Stimulated activated CD8-positive, alpha-beta memory T cell treated with anti-CD3 and anti-CD28 coated beads, Interleukin-7, amount 100 ng/mL, for 4 hours (primary cell): ENCODE measurements at places on chromosomes 5 and 9.

DNA sequence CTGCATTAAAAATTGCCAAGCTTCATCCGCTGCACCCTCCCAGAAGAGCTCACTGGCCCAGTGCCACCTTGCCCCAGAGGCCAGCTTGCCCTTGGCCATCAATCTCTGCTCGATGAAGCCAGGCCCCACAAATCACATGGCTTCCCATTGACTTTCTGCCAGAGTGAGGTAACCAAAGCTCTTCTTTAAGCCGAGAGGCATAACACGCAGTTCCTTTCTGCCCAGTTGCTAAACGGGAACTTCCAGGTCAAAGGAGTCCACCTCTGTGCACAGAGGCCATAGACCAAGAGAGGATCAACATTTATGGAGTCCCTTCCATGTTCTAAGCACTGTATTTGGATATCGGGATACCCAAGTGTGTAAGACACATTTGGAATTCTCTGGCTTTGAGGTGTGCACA, 208.8 kb downstream of the KIF4B start:
- DNase-seq: no peak

DNA sequence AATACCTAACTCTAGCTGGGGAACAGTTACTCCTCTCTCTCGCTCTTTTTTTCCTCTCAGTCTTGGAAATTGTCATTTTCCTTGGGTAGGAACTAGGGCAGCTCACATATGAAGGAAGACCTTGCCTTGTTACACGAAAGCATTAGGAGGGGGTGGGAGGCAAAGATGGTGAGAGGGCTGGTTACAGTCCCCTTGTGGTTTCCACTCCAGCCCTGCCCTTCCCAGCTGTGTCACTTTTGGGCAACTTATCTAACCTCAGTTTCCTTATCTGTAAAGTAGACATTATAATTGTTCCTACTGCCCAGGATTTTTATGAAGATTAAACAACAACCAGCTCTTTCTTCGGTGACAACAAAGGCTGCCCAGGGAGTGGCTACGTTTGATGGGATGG, 196.2 kb upstream of the CLINT1 start:
- no peak for DNase-seq

DNA sequence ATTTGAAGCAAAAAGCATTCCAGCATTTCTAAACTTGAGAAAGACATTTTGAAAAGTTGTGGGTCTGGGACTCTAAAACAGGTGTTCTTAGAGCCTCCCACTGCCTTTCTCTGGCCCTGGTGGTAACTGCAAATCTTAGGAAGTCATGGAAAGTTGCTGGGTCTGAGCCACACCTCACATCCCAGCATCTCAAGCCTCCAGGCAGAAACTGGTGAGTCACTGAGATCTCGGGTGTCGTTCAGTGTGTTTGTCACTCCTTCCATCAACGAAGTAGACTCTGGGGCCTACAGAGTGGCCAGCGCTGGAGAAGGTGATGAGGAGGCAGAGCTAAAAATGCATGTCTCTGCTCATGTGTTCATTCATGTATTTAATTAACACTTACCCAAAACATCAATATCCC, 59.6 kb upstream of the C5orf58 start:
- DNase-seq: no peak

DNA sequence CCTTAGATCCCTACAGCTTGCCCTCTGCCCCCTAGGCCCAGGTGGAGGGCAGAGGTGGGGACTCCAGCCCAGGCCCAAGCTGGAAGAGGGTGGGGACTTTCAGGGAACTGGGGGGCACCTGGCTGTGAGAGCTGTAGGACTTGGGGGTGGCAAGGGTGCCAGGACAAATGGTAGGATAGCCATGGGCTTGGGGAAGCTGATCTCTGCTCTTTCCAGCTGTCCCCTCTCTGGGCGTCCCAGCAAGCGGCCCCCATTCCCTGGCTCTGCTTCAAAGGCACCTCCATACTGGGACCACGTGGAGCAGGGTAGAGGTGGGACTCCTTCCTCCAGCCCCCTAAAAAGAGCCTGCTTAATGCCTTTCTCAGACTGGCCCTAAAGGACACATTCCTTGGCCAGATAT, 385 bp downstream of the LTC4S start:
- no peak for DNase-seq

GRCh38 chr5:115396081-115396480, 99.6 kb upstream of the CCDC112 start:
- no peak for DNase-seq

DNA sequence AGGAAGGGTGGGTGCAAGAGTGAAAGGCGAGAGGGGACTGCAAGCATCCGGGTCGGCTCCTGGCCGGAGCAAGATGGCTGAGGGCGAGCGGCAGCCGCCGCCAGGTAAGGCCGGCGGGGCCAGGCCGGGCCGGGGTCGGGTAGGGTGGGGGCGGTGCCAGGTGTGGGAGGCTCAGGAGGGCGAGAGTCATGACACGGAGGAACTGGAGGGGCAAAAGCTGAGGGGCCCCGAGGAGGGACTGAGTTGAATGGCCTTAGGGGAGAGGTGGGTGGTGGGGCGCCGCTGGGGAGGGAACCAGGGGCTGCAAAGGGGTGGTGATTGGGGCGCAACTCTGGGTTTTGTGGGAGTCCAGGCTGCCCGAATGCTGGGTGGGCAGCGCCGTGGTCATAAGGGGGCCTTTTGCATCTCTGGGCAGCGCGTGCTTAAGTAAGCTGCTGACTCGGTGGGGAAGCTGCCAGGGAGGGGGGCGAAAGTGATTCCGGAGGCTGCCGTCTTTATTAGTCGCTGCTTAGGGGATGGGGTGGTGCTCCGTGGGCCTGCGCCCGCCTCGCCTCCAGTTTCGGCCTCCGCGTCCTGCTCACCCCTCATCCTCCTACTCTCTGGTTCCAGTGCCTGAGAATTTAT, 425 bp downstream of the PTPA start:
- no peak for DNase-seq

DNA sequence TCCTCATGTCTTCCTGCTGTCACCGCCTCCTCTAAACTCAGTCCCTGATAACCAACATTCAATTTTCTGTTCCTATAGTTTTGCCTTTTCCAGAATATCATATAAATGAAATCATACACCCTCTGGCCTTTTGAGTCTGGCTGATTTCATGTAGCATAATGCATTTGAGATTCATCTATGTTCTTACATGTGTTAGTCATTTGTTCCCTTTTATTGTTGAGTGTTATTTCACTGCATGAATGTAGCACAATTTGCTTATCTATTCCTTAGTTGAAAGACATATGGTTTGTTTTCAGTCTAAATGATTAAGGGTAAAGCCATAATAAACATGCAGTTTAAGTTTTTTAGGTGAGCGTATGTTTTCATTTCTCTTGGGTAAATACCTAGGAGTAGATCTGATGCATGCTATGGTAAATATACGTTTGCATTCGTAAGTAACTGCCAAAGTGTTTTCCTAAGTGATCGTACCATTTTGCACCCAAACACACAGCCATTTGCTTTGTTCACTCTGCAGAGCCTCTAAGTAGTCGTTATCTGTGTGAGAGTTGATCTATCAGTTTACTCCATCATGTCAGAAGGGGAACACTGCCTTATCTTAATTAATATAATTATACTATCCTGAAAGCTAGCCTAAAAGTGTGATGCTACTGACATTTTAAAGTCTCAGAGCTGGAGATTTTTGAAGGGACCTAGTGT, 460.8 kb downstream of the DMAC1 start:
- no peak for DNase-seq

DNA sequence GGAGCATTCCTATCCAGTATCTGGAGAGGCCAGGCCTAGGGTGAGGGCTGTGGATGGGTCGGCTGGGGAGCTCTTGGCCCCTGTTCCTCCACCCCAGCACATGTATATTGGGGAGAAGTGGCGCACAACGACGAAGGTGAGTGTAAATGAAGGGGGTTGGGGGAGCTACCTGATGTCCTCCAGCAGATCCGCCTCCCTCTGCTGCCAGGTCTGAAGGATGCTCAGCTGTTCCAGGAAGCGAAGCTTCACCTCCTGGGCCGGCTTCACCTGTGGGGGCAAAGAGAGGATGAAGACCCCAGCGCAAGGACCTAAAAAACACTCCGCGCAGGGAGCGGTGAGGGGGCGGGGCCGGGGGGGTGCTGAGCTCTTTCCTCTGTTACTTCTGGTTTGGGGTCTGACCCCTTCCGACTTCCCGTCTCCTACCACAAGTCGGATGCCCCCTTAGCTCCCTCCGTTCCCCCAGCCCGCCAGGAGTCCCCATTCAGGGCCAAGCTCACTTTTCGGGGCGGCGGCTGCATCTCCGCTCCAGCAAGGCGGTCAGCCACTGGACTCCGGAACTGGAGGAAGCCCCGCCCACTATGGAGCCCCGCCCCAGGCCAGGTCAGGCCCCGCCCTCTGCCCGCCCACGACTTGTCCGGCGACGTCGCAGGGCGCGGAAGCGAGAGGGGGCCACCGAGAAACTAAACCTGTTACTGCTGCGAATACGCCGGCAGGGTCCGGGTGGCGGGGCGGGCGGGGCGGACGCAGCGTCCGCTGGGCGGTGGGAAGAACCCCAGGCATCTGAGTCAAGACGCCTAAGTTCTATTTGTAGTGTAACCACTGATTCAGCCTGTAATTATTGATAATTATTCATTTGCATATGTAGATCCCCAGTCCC, at the start of gene FCHSD1:
Gene FCHSD1, minus strand, starts transcription at position 568 of the 877 bp plus-strand sequence. Its CDS starts 50 bp downstream, at position 518.
- peak; percentile 66 for DNase-seq

- DNase-seq: no peak
Observed at GRCh38 chr5:59479086-59479485, 414.4 kb downstream of the PDE4D start.

DNA sequence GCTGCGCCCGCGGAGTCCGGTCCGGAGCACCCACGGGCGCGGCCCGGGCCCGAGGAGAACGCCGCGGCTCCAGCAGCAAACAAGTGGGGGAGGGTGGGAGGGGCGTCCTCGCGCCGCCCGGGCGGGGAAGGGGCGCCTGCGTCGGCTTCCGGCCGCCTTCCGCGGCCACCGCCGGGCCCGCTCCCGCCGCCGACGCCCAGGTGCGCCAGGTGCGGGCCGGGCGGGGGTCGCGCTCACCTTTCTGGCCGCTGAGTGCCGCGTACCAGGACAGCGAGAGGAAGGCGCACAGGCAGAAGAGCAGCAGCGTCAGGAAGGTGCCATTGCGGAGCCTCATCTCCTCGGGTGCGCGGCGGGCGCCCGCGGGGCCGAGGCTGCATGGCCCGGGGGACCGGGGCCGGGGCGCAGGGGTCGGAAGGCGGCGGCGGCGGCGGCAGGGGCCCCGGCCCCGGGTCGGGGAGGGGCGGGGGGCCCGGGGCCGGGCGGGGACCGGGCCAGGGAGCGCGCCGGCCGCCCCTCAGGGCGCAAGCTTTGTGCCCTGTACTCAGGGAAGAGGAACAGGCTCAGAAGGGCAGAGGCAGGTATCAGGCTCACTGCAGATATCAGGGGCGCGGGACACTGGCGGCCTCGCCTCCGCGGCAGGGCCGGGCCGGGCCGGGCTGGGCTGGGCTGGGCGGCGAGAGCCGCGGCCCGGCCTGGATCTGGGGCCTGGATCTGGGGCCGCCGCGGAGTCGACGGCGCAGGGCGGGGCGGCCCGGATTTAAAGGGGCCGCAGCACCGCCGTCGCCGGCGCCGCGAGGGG, at the start of gene MGAT4B:
Gene MGAT4B, minus strand, starts transcription at position 617 of the 799 bp plus-strand sequence. Its CDS starts 283 bp downstream, at position 334.
- DNase-seq: no peak

GRCh38 chr9:75873712-75874111, 16.8 kb upstream of the PCSK5 start:
- DNase-seq: no peak

DNA sequence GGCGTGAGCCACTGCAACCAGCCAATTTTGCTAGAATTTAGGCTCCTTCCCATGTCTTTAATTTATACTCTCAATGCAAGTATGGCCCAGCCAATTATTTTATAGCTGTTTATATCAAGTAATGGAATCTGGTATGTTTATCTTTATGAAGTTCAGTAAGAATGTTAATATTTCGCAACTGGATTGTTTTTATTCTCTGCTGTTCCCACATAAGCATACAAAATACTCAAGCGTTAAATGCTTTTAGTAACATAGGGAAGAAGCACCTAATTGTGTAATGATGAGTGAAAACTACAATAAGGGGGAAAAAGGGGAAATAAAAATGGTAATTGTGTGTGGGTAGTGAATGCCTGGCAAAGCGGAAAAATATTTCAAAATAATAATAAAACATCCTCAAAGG, 21.3 kb downstream of the PWWP2A start:
- no peak for DNase-seq

DNA sequence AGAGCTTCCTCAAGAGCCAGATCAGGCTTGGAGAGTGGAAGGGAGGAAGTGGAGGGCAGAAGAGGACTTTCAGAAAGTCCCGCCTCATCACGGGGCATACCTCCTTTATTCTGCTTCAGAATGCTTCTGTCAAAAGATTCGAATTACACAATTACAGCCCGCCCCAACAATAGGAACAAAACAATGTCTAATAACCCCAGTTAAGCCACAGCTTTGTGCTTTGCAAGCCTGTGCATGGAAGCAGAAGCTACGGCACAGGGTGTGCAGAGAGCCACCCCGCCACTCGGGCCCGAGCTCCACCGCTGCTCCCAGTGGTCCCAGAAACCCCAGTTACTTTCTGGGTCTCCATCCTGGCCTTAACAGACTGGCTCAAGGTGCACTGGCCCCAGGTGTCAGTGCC, 23.5 kb downstream of the HNRNPH1 start:
- DNase-seq: no peak

- DNase-seq: no peak
Observed at GRCh38 chr9:86669422-86669821, 277.9 kb downstream of the GAS1 start.

DNA sequence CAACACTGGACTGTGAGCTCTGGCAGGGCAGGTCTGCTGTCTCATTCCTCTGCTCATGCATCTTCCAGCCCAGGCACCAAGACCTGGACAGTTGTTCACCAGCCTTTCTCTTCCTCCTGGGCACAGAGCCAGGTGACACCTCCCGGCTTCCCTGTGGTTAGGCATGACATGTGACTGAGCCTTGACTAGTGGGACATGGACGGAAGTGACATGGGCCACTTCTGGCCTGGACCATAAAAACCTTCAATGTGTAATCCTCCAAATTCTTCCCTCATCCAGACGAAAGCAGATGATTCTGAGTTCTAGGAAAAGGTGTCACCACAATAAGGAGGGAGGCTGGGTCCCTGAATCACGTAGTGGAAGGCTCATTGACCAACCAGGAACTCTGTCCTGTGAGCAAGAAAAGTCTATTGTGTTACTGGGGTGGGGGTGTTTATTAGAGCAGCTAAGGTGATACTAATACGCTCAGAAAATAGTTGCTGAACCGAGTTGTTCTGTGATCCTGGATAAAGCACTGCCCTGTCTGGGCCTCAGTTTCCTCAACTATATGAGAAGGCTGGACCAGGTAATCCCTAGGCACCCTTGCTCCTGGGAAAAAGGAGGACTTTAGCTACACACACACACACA, 26.6 kb upstream of the CRB2 start:
- DNase-seq: no peak

DNA sequence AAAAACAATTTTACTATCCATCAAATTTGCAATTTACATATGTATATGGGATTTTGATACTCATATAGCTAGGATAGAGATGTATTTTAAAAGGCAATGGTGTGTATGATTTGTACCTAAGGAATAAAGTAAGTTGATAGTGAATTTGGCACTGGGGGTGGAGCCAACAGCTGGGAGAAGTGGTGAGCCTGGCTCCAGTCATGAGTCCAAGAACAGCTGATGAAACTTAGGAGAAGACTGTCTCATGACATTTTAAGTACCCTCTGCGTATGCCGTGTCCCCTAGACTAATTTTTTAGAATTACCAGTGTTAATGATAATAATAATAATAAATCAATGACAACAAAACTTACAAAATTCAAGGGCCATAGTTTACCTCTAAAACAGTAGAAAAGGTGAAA, 181.4 kb downstream of the ADCY2 start:
- no peak for DNase-seq
